ENCODE measurements at places on chromosomes 2 and 18.

DNA sequence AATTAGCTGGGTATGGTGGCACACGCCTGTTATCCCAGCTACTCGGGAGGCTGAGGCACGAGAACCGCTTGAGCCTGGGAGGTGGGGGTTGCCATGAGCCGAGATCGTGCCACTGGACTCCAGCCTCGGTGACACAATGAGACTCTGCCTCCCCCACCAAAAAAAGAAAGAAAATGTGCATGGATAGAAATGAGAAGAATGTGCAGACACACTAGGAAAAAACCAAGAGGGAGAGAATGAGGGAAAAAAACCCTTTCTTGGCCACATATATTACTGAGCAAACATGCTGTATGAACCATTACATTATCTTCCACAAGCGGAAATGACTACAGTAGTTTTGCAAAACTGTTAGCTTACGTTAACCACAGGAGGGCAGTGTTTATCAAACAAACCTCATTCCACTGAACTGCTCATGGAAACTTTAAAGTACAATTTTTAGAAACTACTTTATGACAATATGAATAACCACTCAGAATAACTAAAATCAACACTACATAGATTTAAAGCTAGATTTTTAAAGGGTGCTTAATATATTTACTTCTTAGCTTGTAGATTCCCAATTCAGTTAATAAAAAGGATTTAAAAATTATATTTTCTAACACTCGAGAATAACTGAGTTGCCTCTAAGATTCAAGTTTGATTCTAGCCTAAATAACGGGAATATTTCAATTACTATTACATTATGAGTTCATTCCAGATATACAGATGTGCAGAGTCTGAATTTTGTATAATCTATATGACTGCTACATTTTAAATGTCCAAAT, 26.4 kb downstream of the ASXL2 start:
- peak; percentile 19 for DNase-seq

GRCh38 chr18:75854174-75854573, 426.7 kb upstream of the SMIM21 start:
- DNase-seq = no peak

GRCh38 chr2:1727101-1727771, 17.1 kb downstream of the PXDN start:
- no peak for DNase-seq

- DNase-seq = no peak
Measured at GRCh38 chr2:212147921-212148513, 390.6 kb downstream of the ERBB4 start.

DNA sequence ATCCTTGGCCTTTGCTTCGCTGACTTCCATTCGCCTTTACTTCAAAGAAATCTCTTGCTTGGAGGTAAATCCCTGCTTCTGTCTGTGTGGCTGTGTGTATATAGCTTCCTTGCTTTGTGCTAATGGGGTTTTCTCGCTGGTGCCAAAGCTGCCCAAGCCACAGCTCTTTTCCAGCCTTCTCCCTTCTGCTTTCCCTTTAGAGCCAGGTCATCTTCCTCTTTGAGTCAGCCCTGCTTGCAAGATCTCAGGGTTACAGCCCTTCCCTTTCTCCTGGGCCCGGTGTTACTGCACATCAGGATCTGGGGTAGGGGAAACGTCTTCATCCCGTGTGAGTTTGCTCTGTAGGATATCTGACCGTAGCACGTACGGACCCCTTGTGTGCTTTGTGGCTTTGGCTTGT, 19.1 kb downstream of the EIF4E2 start:
- no peak for DNase-seq

GRCh38 chr2:113978524-113979190, 88.8 kb downstream of the ACTR3 start:
- DNase-seq = no peak

DNA sequence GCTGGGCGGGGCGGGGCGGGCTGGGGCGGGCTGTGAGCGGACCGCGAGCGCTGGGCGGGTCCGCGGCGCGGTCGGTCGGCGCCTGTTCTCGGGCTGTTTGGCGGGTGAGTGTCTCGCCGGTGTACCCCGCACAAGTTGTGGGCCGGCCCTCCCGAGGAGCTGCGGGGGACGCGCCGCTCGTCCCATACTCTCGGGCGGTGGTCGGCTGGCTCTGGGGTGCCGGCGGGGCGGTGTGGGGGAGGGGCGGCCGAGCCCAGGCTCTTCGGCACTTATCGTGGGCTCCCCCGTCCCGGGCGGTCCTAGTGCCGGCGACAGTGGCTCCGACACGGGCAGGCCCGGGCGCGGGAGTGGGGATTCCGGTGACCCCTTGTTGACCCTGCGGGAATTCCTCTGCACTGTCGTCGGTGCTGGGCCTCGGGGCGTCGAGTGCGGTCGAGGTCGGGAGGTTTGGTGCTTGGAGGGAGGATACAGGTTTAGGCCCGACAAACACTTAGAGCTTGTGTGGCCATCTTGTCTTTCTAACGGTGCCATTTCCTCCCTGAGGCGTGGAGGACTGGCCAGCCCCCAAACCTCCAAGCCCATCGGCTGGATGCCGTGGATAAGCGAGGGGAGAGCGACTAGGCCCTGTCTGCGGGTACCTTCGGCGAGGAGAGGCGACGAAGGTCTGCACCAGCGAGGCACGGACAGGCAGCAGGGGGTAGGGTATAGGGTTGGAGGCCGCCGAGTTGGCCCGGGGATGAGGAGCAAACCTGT, at the start of gene SEPTIN2:
Gene SEPTIN2 (plus strand): TSS at position 47 of the 753 bp plus-strand sequence. CDS start 8,308 bp downstream, outside the sequence.
- no peak for DNase-seq

DNA sequence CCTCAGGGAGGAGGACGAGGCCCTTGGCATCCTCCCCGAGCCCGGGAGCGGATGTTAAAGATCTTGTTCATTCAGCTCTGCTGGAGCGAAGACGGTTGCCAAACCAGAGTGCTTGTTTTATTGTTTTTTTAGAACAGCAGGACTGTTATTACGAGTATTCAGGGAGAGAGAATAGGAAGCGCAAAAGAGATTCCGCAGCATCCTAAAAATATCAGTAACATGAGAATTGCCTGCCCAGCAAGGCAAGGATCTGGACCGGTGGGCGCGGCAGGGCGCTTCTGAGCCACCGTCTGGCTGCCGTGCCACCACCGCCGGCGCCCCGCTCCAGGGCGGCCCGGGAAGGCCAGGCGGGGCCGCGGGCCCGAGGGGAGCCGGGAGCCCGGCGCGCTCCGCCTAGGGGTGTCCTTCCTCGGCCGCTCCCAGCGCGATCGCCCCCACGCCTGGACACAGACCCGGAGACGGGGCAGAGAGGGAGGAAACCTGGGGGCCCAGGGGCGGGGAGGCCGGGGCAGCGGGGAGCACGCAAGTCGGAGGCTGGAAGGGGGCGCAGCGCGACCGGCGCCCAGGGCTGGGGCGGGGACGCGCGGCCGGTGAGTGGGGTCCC, 843 bp downstream of the CYS1 start:
- peak; percentile 20 for DNase-seq

- no peak for DNase-seq
Measured at GRCh38 chr2:201482543-201482942, 31.0 kb downstream of the STRADB start.

GRCh38 chr2:9235147-9236044, 28.8 kb downstream of the ASAP2 start:
- no peak for DNase-seq

GRCh38 chr2:234403074-234403473, 93.8 kb downstream of the ARL4C start:
- no peak for DNase-seq

DNA sequence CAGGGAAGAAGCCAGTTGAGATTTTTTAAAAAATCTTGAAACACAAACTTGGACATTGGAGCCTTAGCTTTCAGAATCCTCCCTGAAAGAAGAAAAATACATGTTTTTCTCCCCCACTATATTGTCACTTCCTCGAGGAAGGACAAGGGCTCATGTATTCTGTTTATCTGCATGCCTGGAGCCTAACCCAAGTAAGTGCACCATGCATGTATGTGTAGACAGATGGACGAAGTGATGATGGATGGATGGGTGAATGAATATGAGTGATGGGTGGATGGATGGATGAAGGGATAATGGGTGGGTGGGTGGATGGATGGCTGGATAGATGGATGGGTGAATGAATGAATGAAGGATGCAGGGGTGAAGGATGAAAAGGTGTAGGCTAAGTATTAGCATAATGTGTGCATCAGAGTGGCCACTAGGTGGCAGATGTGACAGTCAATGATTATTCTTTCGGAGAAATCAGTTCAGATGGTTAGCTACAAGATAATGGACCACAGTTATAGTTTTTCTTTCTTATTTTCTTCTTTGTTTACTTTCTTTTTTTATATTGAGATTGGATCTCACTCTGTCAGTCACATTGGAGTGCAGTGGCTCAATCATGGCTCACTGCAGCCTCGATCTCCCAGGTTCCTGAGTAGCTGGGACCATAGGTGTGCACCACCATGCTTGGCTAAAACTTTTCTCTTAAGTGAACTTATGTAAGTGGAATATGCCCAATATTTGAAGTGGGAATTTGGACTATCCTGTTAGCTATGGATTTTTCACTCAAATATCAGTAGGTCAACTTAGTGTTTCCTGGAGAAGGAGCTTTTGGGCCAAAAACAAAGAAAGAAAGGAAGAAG, 18.5 kb upstream of the CCDC93 start:
- DNase-seq = peak; percentile 53

DNA sequence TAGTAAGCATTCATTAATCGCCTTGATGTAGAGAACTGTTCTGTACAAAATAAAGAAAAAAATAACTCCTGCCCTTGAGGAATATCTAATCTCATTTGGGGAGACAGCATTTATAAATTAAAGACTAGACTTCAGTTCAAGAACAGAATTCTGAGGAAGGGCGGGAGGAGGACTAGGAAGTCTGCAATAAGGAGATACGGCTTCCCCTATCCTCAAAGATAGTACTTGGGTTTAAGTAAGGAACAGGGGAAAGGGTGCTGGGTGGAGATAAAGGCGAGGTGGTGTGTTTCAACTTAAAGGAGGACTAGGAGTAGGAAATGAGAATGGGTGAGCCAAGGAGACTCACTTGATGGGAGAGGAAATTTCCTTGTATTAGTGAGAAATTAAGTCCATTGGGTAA, 121.9 kb upstream of the MSTN start:
- no peak for DNase-seq

GRCh38 chr2:17658251-17658843, 95.3 kb downstream of the SMC6 start:
- DNase-seq = no peak

- no peak for DNase-seq
Measured at GRCh38 chr2:179842498-179843153, 18.8 kb downstream of the ZNF385B start.

DNA sequence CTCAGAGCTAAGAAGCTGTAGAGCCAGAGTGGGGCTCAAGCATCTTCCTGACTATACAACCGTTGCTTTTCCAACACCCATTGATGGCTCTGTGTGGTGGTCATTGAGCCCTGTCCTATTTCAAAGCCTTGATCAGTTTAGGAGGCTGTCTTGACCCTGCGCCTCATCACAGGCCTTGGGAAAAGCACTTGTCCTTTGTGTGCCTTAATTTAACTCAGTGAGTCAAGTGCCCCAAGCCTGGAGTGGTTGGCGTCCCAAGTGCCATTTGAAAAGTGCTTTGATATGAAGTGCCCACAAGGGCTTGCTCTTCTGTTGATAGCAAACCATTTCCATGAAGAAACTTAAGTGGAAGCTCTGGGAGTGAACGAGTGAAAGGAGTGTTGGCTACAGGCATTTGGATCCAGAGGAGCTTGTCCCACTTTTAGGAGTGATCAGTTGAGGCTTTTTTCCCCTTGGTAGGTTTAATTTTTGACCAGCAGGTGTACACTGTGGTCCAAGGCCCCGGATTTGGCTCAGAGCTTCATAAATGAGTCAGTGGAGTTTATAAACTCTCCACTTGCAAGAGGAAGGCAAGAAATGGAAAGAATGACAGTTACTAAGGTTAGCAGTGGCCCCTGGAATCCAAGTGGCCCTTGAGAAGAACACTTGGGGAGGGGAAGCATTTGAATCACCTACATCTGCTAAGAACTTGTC, 50.3 kb downstream of the ACTR2 start:
- no peak for DNase-seq

- peak; percentile 32 for DNase-seq
Measured at GRCh38 chr2:173815772-173816171, 149.4 kb downstream of the SP3 start.

GRCh38 chr2:25078170-25079049, 36.5 kb downstream of the EFR3B start:
- peak; percentile 1 for DNase-seq

- no peak for DNase-seq
Measured at GRCh38 chr18:6547476-6547875, 132.8 kb upstream of the L3MBTL4 start.

DNA sequence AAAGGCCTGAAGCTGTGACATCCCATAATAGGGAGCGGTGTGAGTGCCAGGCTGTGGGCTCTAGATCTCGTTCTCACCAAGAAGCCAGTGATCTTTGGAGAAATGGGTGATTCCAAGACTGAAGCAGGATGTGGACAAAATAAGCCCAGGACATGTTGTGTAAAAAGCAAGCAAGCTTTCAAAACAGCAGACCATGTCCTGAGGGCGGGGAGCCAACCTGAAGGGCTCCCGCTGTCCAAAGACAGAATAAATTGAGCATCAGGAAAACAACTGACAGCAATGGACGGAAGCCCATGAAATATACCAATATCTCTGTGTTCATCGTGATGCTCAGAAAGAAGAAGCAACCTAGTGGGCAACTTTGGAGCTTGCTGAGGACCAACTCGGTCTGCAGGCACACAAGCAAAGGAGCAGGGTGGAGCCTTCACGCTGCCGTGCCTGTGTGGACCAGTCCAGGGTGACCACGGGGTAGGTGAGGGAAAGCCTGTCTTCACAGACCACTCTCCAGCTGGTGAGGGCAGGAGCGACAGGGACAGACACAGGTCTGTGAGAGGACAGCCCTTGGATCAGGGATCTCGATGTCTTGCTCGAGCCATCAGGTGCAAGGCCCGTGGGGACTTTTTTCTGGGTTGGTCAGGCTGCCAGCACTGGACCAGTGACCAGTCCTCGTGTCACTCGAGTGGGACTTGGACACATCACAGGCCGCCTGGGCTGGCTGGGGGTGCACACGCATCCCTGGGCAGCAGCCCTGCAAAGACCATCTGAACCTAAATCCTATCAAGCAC, 21.5 kb downstream of the MTERF4 start:
- no peak for DNase-seq

DNA sequence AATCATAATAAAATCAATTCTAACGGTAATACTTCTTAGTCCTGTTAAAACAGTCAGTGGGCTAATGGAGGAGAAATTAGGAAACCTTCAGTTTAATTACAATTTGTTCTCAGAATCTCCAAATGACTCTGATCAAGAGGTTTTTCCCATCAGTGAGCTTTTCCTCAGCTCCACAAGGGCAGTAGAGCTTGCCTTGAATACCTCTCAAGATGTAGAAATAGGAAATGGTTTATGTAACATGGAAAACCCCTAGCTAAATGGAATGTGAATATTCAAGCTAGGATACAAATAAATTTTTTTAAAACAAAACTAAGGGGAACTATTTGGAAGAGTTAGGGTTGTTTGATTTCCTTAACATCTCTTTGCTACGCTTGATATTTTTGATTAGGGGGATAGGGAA, 87.5 kb downstream of the PLEKHM3 start:
- DNase-seq = no peak

Measured in T47D (cell line).